Activated naive CD8-positive, alpha-beta T cell treated with anti-CD3 and anti-CD28 coated beads, Interleukin-2, amount 10 ng/mL, durations not matched to agents 7 days and 5 days (primary cell): ENCODE measurements at places on chromosomes 6 and 20. TPM values are rescaled to one million over a fixed set of nuclear protein-coding genes. Genes with fewer than 3 reads are reported as not detected.

Gene HFE
- total RNA-seq, result 5.0 TPM

Gene SAMD3
- total RNA-seq, result 52.6 TPM

Gene POU5F1
- 0.22 TPM for total RNA-seq

Gene CAGE1
- total RNA-seq, result 0.17 TPM

Gene PLCB4
- total RNA-seq, result not detected

Gene FERMT1
- not detected for total RNA-seq

Gene BMP7
- total RNA-seq, result not detected

Gene CASS4
- 18.7 TPM for total RNA-seq

Gene PPP1R3G
- 0.11 TPM for total RNA-seq
